ENCODE measurements at places on chromosomes 4 and X.

- no peak for DNase-seq
These were observed 109.7 kb downstream of the PDLIM5 start for GRCh38 chr4:94561249-94562024.

- no peak for DNase-seq
These were observed 157.6 kb downstream of the DCLK2 start for GRCh38 chr4:150235808-150236271.

GRCh38 chr4:116005037-116005805, 891.8 kb upstream of the NDST4 start:
- no peak for DNase-seq

- no peak for DNase-seq
These were observed 173.7 kb downstream of the PTTG2 start for GRCh38 chr4:38133711-38134480.

DNA sequence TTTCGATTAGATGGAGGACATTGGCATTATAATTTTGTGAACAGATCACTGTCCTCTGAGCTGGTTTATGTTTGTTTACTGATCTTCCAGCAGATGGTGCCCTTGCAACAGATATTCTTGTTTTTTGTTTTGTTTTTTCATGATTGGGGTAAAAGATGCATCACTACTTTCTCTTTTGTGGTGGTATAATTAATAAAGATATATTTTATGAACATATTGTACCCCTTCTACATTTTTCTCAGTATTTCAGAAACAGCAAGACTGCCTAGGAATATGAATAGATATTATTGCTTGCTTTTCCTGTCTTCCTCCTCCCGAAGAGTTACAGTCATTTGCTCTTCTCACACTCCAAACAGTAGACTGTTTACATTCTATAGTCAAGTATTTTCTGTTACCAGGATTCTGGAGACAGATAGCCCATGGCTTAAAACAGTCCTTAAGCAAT, 905.2 kb downstream of the TRAM1L1 start:
- no peak for DNase-seq

- no peak for DNase-seq
These were observed 67.9 kb downstream of the PPP3CA start for GRCh38 chr4:101279377-101279871.

DNA sequence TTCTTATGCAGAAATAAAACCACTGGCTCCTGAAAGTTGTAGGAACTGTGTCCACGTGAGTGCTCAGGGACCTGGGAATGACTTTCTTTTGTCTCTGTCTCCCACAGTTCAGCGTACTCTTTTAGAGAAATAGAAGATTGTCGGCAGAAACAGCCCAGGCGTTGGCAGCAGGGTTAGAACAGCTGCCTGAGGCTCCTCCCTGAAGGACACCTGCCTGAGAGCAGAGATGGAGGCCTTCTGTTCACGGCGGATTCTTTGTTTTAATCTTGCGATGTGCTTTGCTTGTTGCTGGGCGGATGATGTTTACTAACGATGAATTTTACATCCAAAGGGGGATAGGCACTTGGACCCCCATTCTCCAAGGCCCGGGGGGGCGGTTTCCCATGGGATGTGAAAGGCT, 11.2 kb upstream of the XG start:
- no peak for DNase-seq

DNA sequence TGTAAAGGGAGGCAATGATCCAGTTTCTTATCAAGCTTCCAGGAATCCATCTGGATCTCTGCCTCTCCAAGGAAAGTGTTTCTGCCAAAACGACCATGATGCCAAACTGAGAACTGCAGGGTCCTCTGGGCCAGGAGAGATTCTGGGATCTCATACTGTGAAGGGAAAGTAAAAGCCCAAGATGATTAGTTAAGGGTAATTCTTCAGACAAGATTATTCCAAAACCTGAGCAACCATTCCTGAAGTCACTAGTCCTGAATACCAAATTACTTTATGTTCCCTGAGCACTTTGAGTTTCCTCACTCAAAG, 42.0 kb downstream of the SRPX2 start:
- DNase-seq = no peak

DNA sequence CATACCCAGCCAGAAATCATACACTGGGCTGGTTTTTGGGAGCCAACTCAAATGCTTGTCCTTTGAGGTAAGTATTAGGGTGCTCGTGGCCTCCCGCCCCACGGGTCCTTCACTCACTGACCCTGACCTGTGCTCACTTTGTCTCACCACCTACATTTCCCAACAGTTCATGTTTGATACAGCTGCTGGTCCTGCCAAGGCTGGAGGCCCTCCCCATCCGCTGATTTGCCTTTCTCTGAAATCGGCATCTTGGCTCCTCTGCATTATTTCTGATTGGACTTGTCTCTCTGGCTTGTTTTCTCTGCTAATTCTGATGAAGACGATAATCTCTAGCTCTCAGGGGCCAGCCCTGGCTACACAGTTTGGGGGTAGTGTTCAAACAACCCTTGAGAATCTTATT, 70.2 kb downstream of the SORBS2 start:
- DNase-seq = no peak

- no peak for DNase-seq
These were observed 43.8 kb downstream of the NHSL2 start for GRCh38 chrX:71954458-71954857.

GRCh38 chrX:924017-924416, 288.4 kb downstream of the CRLF2 start:
- no peak for DNase-seq

- no peak for DNase-seq
These were observed 10.4 kb downstream of the PRSS48 start for GRCh38 chr4:151287409-151287808.

DNA sequence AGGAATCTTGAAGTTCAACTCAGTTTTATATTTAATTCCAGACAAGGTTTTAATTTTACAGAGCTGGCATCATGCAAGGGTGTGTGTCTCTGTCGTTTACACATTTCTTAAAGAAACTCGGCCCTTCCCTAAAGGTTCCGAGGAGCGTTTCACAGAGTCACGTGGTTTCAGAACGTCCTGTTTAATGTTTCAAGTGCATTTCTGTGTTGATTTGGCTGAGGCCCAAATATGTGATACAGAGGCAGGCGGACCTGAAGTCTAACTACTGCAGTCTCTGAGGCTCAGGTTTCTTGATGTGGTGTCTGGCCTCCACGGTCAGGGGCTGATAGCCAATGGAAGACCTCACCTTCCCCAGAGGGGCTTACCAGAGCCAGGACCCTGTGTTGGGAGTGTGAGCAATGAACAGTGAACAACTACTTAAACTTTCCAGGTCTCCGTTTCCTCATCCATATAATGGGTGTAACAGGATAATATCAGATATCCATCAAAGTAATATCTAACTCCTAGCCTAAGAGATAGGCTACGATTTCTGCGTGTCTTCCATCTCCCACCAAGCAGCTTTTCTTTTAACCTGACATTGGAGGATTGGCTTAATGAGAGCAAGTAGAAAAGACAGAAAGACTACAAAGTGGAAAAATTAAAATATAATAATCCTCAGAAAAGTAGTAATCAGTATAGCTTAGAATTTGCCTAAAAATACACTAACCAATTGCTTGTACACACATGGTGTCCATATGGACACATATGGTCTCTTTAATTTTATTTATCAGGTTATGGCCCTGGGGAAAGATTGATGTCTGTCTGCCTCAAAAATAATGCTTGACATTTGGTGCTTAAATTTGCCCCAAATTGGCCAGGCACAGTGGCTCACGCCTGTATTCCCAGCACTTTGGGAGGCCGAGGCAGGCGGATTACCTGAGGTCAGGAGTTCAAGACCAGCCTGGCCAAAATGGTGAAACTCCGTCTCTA, 50.0 kb upstream of the TRIM2 start:
- DNase-seq = no peak

DNA sequence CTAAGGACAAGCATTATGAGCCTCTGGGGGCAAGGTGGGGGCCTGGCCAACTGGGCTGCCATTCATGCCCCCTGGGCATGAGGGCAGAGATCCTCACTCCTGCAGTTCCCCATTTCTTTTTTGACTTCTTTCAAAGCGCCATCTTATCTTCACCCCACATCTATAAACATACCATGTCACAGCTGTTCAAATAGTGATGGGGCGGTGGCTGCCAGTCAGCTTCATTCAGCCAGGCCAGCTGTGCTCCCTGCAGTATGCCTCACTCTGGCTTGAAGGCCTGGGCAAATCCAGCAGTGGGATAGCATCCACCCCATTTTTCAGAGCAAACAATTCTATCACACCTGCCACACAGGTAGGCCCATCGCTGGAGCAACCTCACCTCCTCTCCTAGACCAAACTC, 85.5 kb downstream of the NHSL2 start:
- no peak for DNase-seq

GRCh38 chrX:37455381-37455780, 106.2 kb downstream of the PRRG1 start:
- no peak for DNase-seq
